Lung (tissue), 17 donors: ENCODE measurements at places on chromosomes 13 and 19. TPM values are rescaled to one million over a fixed set of nuclear protein-coding genes. Genes with fewer than 3 reads are reported as not detected.

GRCh38 chr13:36417331-36417730 lies 15.0 kb upstream of the CCNA1 start:
- no peak overlapping the region for H3K4me3 ChIP-seq
- peaks cover 2% of the 10 kb centered on the region for H3K27me3 ChIP-seq
- no peak overlapping the region for H3K27ac ChIP-seq
- DNase-seq: no peak

DNA sequence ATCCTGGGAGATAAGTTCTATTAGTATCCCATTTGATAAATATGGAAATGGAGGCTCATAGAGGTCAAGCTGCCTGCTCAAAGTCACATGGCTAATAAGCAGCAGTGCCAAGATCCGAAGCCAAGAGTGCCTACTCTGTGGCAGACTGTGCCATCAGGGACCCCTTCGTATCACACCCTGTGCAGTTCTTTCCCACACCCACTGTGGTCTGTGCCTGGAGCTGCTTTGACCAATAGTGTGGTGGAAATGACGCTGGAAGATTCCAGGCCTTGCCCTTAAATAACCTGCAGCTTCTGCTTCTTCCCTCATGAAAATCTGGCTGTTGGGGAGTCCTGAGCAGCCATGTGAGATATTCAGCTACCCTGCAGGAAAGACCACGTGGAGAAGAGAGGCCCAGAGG lies 10.1 kb downstream of the OPA3 start:
- no peak overlapping the region for H3K4me3 ChIP-seq
- no peaks in the 10 kb centered on the region for H3K27me3 ChIP-seq
- peaks cover 3% of the 10 kb centered on the region for H3K36me3 ChIP-seq
- H3K27ac ChIP-seq: peak overlapping the region; percentile 66

DNA sequence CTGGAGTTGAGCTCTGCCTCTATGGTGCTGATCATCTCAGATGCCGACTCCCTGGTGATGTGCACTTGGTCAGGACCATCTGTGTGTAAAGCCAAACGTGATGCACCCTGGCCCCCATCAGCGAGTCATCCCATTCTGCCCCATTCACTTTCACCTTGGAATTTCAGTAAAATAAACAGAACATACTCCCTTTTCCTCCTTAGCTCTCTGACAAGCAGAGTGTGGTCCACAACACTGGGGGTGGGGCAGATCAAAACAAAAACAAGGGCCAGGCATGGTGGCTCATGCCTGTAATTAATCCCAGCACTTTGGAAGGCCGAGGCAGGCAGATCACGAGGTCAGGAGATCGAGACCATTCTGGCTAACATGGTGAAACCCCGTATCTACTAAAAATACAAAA lies 12.3 kb downstream of the CEACAM20 start:
- H3K36me3 ChIP-seq: no peaks in the 10 kb centered on the region
- H3K27me3 ChIP-seq: peaks cover 3% of the 10 kb centered on the region
- no peak overlapping the region for H3K4me3 ChIP-seq

- DNase-seq: peak; percentile 54
- H3K4me1 ChIP-seq: peaks cover 9% of the 10 kb centered on the region
- no peak overlapping the region for H3K4me3 ChIP-seq
- H3K36me3 ChIP-seq: no peaks in the 10 kb centered on the region
- H3K27me3 ChIP-seq: no peaks in the 10 kb centered on the region
Measured at GRCh38 chr19:2064788-2065524, 13.9 kb upstream of the MKNK2 start.

GRCh38 chr13:35479706-35480105 lies 3.2 kb upstream of the MAB21L1 start:
- no peak for DNase-seq
- H3K36me3 ChIP-seq: no peaks in the 10 kb centered on the region
- peaks cover 4% of the 10 kb centered on the region for H3K27me3 ChIP-seq
- H3K27ac ChIP-seq: no peak overlapping the region

- no peaks in the 10 kb centered on the region for H3K4me1 ChIP-seq
- H3K27me3 ChIP-seq: no peaks in the 10 kb centered on the region
- DNase-seq: no peak
- no peak overlapping the region for H3K27ac ChIP-seq
- H3K4me3 ChIP-seq: no peak overlapping the region
Measured at GRCh38 chr13:19618977-19619376, 14.5 kb upstream of the MPHOSPH8 start.

Gene CD177
- total RNA-seq: 25.1 TPM

Gene PRRG2
- total RNA-seq: 5.1 TPM

Gene ZNF580
- total RNA-seq: 41.3 TPM

Gene FXYD5
- 9.9 TPM for total RNA-seq

Gene TMEM272
- 0.55 TPM for total RNA-seq

Gene CAMSAP3
- total RNA-seq: 30.4 TPM

Gene GRWD1
- total RNA-seq: 38.1 TPM
